ENCODE measurements at places on chromosomes 7 and 10.

GRCh38 chr7:128906766-128907559 is 3.5 kb downstream of the KCP start:
- no peak for DNase-seq

DNA sequence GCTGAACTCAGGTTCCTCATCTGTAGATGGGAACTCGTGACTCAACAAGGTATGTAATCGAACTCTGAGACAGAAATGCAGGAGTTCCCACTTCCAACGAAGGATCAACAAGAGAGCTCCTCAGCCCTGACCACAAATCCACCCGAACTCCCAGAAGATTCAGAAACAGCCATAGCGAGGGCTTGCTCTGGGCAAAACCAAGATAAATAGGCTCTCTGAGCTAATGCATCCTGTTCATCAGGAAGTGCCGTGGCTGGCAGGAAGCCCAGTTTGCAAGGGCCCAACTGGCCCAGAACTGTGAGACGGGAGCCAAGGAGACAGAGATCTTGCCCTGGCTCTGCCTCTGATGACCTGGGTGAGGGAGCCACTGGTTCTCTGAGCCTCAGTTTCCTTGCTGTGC is 141.7 kb upstream of the PFKP start:
- peak; percentile 86 for DNase-seq

GRCh38 chr7:132381742-132382472 is 194.4 kb downstream of the PLXNA4 start:
- DNase-seq: no peak

DNA sequence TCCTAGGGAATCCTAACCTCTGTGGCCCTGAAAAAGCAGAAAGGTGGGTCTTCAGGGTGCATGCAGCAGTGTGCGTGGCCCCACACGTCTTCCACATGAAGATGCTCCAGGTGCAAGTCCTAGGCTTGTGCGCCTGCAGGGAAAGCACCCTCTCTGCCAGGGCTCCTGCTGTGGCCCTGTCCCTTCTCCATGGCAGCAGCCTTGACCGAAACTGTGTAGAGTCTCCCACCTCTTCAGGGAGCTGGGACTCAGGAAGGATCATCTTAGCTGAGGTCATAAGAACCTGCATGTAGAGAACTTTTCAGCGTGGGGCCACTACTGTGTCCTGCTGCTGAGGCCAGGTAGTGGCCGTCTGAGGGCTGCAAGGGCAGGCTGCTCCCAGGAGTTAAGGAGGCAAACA is 6.3 kb upstream of the CSGALNACT2 start:
- DNase-seq: no peak

GRCh38 chr10:84375011-84375410 is 46.6 kb downstream of the CCSER2 start:
- DNase-seq: peak; percentile 80

- DNase-seq: no peak
These were observed 3.6 kb downstream of the ADCK2 start for GRCh38 chr7:140676306-140676705.

DNA sequence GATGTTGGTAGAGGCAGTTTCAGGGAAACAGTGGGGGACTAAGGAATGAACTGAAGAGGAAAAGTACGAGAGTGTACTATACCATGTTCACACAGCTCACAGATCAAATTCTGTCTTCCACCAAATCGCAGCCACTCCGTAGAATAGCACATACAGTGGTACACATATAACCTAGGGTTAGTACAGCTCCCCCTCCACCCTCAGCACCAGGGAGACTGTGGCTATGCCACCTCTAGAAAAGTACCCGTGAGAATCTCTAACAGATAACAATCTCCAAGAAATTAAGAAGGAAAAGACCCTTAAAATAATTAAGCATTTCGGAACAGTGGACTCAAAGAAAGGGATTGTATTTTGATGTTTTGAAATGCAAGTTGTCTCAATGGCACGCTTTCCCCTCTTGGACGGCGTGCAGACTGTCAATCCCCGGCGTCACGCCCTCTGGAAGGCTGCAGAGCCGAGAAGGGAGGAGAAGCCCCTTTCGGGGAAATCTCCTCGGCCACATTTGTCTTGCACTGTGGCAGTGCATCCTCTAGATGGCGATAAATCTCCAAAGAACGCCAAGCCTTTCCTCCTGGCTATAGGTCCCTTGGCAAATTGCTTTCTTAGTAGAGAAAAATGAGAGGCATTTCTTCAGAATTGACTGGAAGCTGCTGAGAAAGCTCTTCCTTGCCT is 345.0 kb downstream of the REEP3 start:
- DNase-seq: peak; percentile 80

- DNase-seq: no peak
These were observed 8.1 kb upstream of the TBRG4 start for GRCh38 chr7:45119550-45119949.

DNA sequence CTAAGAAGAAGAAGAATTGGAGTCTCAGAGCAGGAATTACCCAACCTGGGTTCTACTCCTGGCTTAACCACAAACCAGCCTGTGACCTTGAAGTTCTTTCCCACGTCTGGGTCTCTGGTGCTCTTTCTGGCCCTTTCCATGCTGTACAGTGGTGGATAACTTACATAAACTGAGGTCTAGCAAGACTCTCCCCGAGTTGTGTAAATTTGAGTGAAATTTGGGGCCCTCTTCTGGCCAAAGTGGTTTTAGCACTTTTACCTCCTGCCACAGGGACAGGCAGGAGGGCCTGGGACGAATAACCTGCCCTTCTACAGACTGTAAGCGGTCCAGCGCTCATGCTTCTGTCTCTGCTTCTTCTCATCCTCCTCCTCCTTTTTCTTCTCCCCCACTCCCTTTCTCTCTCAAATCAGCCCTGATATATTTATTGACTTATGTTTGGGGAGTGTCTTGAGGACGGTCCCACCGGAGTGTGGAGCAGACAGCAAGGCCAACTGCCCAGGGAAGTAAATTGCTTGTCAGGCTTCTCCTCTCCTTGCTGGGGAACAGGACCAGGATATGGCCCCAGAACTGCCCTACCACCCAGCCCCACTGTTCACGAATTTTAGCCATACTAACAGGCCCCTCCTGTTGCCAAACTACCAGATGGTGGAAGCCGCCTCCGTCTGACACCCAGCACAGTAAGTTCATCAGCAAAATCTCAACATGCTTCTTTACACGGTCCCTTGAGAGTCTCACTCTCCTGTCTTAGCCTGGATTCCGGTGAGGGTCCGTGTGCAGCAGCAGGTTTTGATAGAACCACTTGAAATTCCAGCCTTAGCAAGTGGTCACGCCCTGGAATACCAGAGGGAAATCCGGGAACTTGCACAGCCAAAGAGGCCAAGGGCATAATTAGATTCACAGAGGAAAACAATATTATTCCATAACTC is 4.0 kb upstream of the SH3PXD2A start:
- DNase-seq: peak; percentile 80

GRCh38 chr7:94510582-94511496 is 1.2 kb downstream of the CASD1 start:
- DNase-seq: peak; percentile 74

DNA sequence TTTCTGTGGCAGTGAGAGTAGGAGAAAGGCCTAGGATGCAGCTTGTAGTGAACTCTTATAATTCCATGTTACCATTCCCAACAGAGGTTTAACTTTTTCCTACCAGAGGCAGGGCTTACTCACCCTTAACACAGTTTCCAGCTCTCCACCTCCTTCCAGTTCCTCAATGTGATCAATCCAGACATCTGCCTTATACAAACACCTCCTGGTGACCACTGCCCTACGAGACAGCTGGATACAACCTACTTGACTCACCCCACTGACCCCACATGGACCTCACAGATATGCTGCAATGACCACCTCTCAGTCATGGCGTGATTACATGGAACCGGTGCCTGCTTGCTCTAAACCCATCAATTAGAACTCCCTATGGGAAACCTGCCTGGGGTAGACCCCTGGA is 326.5 kb downstream of the TNS3 start:
- no peak for DNase-seq

DNA sequence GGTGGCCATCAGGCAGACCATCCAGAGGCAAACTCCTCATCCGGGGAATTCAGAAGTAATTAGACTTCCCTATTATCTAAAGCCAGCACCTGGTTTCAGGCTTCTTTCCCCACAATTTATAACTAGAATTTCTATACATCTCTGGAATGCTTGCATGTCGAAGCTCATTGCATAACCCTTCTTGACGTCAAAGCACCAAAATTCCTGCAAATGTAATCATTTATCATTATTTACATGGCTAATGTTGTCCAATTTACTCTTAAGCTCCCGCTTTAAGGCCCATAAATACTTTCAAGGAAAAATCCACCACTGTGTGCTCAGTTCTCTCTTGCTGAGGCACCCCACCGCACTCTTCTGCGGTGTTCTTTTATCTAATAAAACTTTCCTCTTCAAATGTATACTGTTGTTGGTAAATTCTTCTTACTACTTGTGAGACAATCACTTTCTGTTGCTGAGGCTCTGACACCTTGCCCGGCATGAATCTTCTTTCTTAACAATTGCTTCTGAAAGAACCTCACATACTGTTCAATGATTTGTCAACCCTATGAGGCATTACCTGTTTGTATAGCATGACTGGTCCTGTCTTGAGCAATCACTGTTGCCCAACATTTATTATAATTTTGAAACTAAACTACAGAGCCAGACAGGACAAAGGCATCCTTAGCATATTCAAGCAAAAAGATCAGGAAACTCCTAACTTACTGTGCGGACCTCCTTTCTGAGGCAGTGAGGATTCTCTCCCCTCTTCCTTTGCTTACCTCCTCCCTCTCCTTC is 17.4 kb upstream of the GPR141 start:
- peak; percentile 50 for DNase-seq

GRCh38 chr7:77649716-77650349 is 46.4 kb upstream of the RSBN1L start:
- DNase-seq: no peak

- no peak for DNase-seq
These were observed 72.7 kb downstream of the PTPRE start for GRCh38 chr10:127979566-127979965.

GRCh38 chr7:148014001-148014400 is 576.6 kb upstream of the C7orf33 start:
- no peak for DNase-seq

- DNase-seq: no peak
These were observed 46.9 kb upstream of the GJD4 start for GRCh38 chr10:35558276-35558675.

- no peak for DNase-seq
These were observed 6.9 kb downstream of the LRMDA start for GRCh38 chr10:75438275-75438674.

DNA sequence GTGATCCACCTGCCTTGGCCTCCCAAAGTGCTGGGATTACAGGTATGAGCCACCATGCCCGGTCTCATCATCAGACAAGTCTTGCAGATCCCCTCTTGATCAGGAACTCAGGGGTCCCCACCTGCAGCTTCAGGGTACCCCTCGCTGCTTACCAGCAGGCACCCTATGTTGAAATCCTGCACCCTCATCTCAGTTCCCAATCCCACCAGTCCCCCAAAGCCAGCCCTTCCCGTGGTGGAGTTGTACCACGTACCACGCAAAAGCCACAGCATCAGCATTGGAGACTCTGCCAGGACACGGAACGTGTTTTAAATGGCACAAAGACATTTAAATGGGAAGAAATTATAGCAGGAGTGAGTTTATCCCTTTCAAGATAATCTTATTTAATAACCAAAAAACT is 202.0 kb downstream of the CUX1 start:
- DNase-seq: no peak

DNA sequence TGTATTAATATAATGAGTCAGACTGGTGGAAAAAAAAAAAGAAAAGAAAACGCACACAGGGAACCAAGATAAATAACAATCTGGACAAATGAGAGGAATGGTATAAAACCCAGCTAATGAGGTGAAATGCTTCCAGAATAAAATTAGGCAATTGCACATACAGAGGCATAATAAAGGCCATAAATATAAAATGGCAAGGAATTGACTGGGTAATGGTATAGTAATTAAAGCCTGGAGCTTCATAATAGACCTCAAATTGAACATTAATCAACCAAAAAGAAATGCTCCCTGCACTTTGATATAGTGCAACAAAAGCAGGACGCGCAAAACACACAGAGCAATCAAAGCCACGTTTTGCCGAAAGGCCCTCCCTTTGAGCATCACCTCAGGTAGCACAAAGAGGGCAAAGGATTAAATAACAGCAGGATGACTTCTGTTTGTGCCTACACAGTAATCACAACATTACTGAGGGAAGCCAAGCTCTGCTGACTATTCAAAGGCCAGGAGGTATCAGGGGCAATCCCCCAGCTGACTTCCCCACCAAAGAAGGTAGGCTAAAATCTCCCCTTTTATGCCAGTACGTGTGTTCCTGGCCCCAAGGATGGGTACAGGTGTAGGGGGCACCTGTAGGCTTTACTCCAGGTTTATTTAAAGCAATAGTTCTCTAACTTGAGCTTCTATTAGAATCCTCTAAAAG is 343.7 kb downstream of the ELMO1 start:
- no peak for DNase-seq

DNA sequence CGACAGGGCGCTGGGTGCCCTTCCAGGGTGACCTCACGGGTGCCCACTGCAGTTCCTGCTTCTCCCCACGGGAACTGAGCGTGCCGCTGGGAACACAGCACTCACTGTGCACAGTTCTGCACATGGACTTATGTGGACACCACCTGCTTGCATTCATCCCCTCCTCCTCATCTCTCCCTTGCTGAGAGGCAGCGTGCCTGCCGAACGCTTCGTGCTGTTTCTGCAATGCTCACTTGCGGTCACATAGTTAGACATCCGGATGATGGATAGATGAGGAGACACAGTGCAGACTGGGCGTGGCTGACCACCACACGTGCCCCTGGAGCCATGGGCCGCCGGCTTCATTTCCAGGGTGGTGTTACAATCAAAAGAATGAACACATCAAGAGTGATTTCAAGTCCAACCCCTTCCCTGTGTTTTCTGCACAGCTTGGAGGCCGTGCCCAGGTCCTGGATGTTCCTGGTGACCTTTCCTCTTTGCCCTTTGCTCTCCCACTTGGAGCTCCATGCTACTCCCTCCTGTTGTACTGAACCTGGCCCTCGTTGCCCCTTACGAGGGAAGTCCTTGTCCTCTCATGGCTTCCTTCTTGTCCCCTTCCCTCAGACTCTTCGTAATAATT is 119.4 kb downstream of the VIPR2 start:
- no peak for DNase-seq

- no peak for DNase-seq
These were observed 15.4 kb downstream of the AQP1 start for GRCh38 chr7:30927040-30927439.

DNA sequence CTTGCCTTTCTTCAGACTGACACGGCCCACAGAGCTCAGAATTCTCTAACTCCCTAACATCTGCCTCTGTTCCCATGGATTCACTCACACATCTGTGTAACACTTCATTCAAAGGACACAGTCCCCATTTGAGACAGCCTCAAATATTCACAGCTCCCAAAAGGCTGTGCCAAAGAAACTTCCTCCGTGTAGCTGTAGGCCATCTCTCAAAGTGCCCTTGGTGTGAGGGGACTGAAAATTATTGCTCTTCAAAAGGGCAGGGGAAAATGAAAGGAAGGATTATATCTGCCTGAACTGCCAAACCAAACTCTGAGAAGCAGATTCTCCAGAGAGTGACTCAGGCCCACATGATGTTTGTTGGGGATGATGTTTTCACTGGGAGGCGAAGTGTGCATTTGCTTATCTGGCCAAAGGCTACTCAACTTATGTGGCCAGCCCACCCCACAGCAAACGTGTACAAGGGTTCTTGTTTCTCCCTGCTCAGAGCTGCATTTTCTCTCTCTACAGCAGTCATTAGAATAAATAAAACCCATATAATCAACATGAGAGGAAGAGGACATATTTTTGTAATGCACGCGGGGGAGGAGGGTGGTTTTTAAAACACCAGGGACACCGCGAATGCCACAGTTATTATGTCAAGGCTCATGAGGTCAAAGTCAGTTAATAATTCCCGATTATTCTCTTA is 302.4 kb upstream of the NFE2L3 start:
- no peak for DNase-seq
